ENCODE measurements at places on chromosomes 3 and 15.

DNA sequence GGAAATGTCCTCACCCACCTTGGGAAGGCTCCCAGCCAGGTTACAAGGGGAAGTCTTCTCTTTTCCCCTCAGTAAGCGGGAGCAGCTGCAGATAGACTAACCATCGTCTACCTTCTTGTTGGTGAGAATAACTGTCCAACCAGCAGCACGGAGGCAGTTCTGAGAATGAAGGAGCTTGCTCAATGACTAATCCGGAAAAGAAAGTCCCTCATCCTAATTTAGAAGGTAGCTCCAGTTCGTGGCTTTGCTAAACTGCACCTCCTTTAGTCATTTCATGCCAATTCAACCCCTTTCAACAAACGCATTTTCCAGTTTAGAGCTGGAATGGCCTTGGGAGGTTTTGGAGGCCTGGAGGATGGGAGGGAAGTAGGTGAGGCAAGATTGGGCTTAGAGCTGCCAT is 527.4 kb upstream of the PROK2 start:
- no peaks in the 10 kb centered on the region for H3K27me3 ChIP-seq
- no peaks in the 10 kb centered on the region for H3K4me1 ChIP-seq
- no peak for DNase-seq
- no peak overlapping the region for H3K27ac ChIP-seq

DNA sequence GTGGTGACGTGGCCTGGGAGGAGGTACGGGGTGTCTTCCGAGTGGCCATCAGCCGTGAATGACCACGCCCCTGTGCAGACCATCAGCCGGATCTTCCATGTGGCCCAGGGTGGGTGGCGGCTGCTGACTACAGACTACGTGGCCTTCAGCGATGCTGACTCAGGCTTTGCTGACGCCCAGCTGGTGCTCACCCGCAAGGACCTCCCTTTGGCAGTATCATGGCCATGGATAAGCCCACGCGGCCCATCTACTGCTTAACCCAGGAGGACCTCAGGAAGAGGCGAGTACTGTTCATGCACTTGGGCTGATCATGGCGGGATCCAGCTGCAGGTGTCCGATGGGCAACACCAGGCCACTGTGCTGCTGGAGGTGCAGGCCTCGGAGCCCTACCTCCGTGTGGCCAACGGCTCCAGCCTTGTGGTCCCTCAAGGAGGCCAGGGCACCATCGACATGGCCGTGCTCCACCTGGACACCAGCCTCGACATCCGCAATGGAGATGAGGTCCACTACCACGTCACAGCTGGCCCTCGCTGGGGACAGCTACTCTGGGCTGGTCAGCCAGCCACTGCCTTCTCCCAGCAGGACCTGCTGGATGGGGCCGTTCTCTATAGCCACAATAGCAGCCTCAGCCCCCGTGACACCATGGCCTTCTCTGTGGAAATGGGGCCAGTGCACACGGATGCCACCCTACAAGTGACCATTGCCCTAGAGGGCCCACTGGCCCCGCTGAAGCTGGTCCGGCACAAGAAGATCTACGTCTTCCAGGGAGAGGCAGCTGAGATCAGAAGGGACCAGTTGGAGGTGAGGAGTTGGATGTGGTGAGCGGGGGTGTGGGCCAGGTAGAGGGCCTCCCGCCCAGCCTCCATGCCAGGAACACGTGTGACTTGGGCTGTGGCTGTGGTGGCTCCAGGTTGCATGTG is 178.4 kb downstream of the TBC1D2B start:
- H3K36me3 ChIP-seq = no peaks in the 10 kb centered on the region
- DNase-seq = no peak
- H3K27me3 ChIP-seq = no peaks in the 10 kb centered on the region
- H3K4me3 ChIP-seq = no peak overlapping the region
- no peak overlapping the region for H3K27ac ChIP-seq

DNA sequence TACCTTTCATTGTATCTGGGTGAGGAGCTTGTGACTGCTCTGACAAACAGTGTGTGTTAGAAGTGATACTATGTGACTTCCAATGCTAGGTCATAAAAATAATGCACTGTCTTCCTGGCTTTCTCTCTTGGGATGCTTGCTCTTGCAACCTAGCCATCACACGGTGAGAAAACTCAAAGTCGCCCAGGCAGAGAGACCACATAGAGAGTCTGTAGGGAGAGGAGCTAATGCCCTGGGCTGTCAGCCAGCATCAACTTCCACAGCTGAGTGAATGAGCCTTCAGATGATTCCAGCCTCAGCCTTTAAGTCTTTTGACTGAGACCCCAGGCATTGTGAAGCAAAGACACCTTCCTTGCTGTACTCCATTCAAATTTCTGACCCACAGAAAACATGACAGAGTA is 220.6 kb upstream of the SGO1 start:
- H3K4me3 ChIP-seq = no peak overlapping the region
- no peak overlapping the region for H3K27ac ChIP-seq
- no peak for DNase-seq
- H3K36me3 ChIP-seq = no peaks in the 10 kb centered on the region
- peaks cover 4% of the 10 kb centered on the region for H3K4me1 ChIP-seq

DNA sequence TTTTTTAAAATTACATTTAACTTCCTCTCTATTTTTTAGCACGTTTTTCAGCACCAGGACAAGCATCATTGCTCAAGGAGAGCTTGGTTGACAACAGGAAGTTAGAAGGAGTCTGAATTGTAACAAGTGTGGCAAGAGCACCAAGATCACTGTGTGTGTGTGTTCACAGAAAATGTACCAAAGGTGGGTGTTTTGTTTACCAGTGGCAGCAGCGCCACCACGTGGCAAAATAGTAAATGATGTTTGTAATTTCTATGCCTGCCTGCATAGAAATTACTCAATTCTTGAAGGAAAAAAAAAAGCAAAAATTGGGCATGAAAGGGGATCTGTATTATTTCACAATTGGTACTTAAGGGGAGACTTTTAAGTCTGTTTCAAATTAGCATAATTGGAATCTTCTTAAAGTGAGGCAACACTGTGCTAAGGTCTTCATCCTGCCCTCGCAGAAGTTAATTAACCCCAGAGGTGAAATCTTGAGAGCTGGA is 7.4 kb upstream of the U2SURP start:
- no peak overlapping the region for H3K4me3 ChIP-seq
- no peaks in the 10 kb centered on the region for H3K27me3 ChIP-seq
- H3K36me3 ChIP-seq = no peaks in the 10 kb centered on the region
- no peaks in the 10 kb centered on the region for H3K4me1 ChIP-seq

- no peak overlapping the region for H3K27ac ChIP-seq
- H3K4me3 ChIP-seq = no peak overlapping the region
- H3K36me3 ChIP-seq = no peaks in the 10 kb centered on the region
Observed at GRCh38 chr3:79497447-79498111, 270.2 kb downstream of the ROBO1 start.

DNA sequence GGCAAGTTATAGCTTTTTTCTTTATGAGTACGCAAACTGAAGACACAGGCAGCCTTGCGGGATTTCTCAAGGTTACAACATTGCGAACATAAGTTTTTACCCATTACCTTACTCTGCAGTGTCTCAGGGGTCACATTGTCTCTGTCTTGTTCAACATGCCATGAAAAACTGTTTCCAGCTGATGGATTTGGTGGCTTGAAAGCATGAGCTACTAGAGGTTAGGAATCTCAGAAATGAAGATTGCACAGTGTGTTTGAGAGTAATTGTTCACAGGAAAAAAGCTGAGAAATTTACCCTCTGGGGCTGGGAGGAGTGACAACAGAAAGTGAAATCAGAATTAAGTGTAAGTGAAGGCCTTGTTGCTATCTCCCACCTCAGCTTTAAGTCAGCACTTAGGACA is 568.6 kb downstream of the TAFA4 start:
- H3K4me3 ChIP-seq = no peak overlapping the region
- DNase-seq = no peak
- no peaks in the 10 kb centered on the region for H3K27me3 ChIP-seq
- H3K36me3 ChIP-seq = no peaks in the 10 kb centered on the region
- no peaks in the 10 kb centered on the region for H3K4me1 ChIP-seq

- H3K36me3 ChIP-seq = no peaks in the 10 kb centered on the region
- H3K4me3 ChIP-seq = no peak overlapping the region
- no peak for DNase-seq
- no peak overlapping the region for H3K27ac ChIP-seq
Observed at GRCh38 chr15:57849317-57849716, 142.8 kb downstream of the POLR2M start.

- no peaks in the 10 kb centered on the region for H3K36me3 ChIP-seq
- no peak overlapping the region for H3K27ac ChIP-seq
- DNase-seq = no peak
- no peaks in the 10 kb centered on the region for H3K4me1 ChIP-seq
- H3K4me3 ChIP-seq = no peak overlapping the region
- no peaks in the 10 kb centered on the region for H3K27me3 ChIP-seq
Observed at GRCh38 chr3:61617041-61617440, 55.7 kb downstream of the PTPRG start.

DNA sequence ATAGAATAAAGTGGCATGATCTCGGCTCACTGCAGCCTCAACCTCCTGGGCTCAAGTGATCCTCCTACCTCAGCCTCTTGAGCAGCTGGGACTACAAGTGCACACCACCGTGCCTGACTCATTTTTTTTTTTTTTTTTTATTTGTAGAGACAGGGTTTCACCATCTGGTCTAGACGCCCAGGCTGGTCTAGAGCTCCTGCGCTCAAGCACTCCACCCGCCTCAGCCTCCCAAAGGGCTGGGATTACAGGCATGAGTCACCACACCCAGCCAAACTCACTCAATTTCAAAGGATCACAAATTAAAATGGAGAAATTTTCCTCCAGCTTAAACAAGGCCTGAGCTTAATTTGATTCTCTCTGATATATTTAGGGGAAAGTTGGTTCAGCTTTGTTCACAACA is 27.3 kb upstream of the NMB start:
- no peaks in the 10 kb centered on the region for H3K4me1 ChIP-seq
- H3K36me3 ChIP-seq = peaks cover 11% of the 10 kb centered on the region
- DNase-seq = no peak

DNA sequence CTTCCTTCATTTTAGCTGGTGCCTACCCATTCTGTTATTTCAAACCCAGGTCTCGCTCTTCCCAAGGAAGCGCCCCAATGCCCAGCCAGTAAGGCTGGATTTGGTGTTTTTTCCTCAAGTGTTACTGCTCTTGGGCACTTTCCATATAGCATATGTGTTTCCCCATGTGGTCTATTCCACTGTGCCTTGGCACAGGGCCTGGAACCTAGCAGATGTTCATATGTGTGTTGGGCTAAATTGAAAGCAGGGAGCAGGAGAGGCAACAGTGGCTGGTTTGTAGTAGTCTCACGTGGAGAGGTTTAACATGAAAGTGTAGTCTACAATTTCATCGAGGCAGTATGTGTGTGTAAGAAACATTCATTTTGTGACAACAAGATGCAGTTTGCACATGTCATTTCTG is 48.2 kb upstream of the TEX264 start:
- no peak overlapping the region for H3K4me3 ChIP-seq
- no peak overlapping the region for H3K27ac ChIP-seq
- DNase-seq = no peak

DNA sequence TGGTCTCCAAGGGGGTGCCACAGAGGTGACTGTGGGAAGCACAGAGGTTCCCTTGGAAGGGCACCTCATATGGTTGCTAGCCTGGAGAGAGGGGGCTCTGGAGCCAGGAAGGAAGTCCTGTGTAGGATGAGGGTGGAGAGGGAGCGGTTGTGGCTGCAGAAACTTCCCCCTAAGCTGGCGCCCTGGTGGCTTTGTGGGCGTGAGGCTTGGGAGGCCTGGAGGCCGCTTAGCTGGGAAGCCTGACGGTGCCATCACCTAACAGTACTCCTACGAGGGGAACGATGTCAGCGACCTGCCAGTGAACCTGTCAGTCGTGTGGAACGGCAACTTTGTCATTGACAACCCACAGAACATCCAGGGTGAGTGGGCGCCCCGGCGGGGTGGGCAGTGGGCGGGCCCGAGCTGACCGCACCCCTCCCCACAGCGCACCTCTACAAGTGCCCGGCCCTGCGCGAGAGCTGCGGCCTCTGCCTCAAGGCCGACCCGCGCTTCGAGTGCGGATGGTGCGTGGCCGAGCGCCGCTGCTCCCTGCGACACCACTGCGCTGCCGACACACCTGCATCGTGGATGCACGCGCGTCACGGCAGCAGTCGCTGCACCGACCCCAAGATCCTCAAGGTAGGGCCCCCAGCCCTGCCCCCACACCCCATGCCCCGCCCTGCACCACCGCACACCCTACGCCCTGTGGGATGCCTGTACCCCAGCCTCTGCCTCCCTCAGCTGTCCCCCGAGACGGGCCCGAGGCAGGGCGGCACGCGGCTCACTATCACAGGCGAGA is 31.0 kb downstream of the PLXNA1 start:
- no peak for DNase-seq
- no peak overlapping the region for H3K27ac ChIP-seq
- peaks cover 10% of the 10 kb centered on the region for H3K4me1 ChIP-seq
- H3K36me3 ChIP-seq = peaks cover 82% of the 10 kb centered on the region
- no peaks in the 10 kb centered on the region for H3K27me3 ChIP-seq

GRCh38 chr3:157921811-157922210 is 184.4 kb downstream of the SHOX2 start:
- H3K27me3 ChIP-seq = no peaks in the 10 kb centered on the region
- H3K4me1 ChIP-seq = peaks cover 2% of the 10 kb centered on the region
- H3K36me3 ChIP-seq = no peaks in the 10 kb centered on the region
- H3K27ac ChIP-seq = no peak overlapping the region
- H3K4me3 ChIP-seq = no peak overlapping the region
- no peak for DNase-seq

DNA sequence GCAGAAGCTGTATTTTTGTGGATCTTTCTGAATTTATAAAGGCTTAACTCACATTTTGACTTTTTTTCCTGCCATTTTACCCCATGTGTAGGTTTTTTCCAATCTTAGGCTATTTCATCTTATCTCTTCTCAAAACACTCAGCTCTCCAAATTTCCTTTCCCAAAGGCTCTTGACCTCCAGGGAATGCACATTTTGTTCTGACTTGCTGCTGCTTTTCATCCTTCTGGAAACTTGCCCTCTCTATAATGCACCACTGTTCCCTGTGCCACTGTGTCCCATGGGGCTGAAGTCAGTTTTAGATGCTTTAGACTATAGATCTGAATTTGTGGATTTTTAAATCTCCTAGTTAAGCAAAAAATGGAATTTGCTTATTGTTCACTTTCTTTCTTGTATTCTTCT is 9.1 kb downstream of the PYDC2 start:
- no peak overlapping the region for H3K4me3 ChIP-seq
- H3K27me3 ChIP-seq = no peaks in the 10 kb centered on the region
- H3K36me3 ChIP-seq = no peaks in the 10 kb centered on the region

- no peak overlapping the region for H3K4me3 ChIP-seq
- no peaks in the 10 kb centered on the region for H3K27me3 ChIP-seq
- no peaks in the 10 kb centered on the region for H3K36me3 ChIP-seq
- H3K4me1 ChIP-seq = no peaks in the 10 kb centered on the region
- no peak overlapping the region for H3K27ac ChIP-seq
Observed at GRCh38 chr3:112908252-112908651, 61.6 kb upstream of the CD200R1L start.

GRCh38 chr3:27095553-27096222 is 273.5 kb downstream of the NEK10 start:
- no peaks in the 10 kb centered on the region for H3K27me3 ChIP-seq
- no peak for DNase-seq
- H3K4me1 ChIP-seq = peaks cover 2% of the 10 kb centered on the region

- no peaks in the 10 kb centered on the region for H3K36me3 ChIP-seq
- DNase-seq = no peak
- no peak overlapping the region for H3K4me3 ChIP-seq
- peaks cover 5% of the 10 kb centered on the region for H3K4me1 ChIP-seq
- no peaks in the 10 kb centered on the region for H3K27me3 ChIP-seq
- no peak overlapping the region for H3K27ac ChIP-seq
Observed at GRCh38 chr3:179181021-179181472, 32.9 kb downstream of the PIK3CA start.

Measured in neuronal stem cell (in vitro differentiated cells).